Stimulated activated CD8-positive, alpha-beta memory T cell treated with anti-CD3 and anti-CD28 coated beads, Interleukin-15, amount 100 ng/mL, for 1 hour (primary cell): ENCODE measurements at places on chromosomes 12 and 14.

DNA sequence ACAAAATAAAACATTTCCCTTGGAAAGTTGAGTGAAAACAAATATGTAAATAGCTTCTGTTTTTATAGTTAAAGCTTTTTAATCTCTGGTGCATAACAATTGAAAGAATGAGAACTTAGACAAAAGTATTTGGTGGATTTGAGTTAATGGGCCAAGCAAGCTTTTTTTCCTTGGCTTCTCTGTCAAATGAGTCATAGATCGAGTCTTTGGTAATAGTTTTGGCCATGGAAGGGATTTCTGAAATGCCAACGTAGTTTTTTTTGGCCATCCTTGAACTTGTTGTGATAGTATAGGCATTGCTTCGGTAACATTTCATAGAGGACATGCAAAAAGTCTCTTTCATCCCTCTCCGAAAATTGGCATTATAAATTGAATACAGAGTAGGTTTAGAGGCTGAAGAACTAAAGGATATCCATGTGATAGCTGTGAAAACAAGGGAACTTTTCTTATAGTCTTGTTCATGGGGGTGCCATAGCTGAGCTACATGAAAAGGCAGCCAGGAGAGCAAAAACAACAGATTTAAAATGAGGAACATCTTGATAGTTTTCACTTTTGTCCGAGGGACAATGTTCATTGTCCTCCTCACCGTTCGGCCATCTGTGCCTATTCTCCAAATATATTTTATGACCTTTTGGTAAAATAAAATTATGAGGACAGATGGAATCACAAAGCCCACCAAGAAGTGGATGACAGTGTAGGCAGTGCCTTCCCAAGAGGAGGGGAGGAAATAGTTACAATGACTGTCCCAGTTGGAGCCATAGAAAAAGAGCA lies 34.7 kb downstream of the GPR19 start:
- DNase-seq, result no peak

DNA sequence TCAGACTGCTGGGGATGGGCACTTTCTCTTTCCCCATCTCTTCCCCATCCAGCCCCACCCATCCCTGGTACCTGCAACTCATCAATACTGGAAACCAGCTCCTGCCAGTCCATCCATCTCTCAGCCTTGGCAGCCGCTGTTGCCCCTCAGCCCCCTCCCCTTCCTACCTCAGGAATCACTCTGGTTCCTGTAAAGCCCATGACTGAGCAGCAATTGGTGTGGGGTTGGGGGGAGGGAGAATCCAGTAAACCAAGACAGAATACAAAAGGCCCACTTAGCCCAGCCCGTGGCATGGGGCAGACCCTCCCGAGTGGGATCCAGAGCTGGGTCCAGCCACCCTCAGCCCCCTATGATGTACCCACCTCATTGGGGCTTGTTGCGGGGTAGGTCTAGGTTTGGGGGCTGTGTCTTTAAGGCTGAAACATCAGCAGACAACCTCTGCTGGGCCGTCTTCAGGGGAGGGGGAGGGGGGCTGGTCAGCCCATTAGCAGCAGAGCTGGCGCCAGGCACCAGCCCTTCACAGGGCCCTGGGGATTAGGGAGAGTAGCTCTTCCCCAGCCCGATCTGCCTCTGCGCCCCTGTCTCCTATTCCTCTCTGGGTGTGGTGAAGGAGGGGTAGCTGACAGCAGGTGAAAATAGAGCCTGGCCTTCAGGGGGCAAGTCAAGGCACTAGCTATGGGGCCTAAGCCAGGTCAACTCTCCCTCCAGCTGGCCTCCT lies 702 bp upstream of the PRPH start:
- DNase-seq, result no peak

DNA sequence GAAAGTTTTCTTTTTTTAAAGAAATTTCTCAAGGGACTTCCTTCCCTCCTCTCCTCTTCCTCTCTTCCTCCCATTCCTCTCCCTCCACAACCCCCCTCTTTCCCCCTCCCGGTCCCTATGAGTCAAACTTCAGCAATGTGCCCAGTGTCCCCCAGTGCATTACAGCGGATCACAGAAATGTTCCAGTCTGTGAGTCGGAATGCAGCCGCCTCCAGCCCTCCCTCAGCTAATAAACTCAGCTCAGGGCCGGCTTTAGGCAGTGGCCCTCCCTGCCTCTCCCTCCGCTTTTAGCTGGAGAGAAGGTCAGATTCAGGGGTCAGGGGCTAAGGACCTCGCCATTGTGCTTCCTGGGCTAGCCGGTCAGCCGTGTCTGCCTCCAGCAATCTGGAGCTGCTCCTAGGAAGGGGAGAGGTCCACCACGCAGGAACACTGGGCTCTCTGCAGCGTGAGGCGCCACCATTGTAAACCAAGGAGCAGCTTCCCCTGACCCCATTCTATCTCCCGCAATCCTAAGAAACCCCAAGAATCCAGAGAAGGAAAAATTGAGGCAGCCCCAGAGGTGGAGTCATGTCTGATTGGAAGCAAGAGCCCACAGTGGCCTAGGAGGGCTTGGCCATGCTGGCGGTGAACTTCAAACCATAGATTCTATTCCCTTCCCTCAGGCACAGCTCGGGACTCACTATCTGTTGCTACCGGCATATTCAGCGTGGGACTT lies 1.1 kb upstream of the HDAC7 start:
- no peak for DNase-seq

DNA sequence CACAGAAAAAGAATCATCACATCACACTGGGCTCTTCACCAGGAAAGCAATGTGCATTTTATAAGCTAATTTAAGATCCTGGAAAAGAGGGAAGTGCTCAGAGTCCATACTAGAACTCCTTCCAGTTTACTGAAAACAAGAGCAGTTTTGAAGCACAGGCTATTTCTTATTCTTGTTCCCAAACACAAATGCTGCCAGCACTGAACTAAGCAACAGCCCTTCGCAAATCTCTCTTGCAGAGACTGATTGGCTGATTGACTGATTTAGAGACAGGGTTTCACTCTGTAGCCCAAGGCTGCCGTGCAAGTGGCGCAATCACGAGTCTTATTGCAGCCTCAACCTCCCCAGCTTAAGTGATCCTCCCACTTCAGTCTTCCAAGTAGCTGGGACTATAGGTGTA lies 44.8 kb downstream of the BCL2L14 start:
- no peak for DNase-seq

DNA sequence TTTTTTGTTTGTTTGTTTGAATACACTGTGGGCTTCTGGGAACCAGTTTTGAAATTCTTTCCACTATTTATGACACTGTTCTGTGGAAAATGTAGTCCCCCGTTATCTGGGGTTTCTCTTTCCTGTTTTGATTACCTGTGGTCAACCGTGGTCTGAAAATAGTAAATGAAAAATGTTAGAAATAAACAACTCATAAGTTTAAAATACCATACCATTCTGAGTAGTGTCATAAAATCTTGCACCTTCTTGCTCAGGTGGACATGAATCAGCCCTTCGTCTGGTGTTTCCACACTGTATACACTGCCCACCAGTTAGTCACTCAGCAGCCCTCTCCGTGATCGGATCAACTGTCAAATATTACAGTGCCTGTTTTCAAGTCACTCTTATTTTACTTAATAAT lies 5.1 kb upstream of the PAPOLA start:
- no peak for DNase-seq

GRCh38 chr14:100989924-100990323 lies 86.4 kb upstream of the RTL1 start:
- DNase-seq, result no peak

DNA sequence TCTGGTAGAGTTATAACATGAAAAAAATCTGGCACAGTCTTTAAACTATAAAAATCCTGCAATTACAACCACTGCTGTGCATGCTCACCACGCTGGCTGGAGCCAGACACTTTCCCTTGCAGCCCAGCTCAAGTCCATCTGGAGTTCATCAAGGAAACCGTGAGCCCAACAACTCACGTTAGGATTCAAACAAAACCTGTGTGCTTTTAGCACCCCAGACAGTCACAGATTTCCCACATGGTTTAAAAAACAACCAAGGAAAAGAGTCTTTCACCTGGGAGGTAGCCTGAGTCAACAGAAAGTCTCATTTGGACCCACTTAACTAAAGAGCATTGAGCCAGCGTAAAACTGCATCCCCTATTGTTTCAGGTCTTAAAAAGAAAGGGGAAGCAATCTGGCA lies 4.7 kb downstream of the LRIG3 start:
- no peak for DNase-seq

DNA sequence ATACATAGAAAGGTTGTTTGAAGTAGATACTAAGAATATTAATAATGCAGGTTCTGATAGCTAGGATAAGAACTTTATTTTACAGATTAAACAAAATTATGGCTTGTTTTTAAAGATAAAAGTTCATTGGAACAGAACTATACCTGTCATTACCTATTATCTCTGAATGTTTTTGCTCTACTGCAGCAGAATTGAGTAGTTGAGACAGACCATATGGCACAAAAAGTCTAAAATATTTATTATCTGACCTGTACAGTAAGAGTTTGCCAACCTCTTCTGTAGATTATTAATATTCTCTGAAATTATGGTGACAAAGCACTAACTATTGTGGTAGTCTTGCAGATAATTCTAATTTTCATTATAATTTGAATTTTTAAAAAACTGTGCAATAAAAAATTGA lies 829.1 kb upstream of the MGAT4C start:
- no peak for DNase-seq

DNA sequence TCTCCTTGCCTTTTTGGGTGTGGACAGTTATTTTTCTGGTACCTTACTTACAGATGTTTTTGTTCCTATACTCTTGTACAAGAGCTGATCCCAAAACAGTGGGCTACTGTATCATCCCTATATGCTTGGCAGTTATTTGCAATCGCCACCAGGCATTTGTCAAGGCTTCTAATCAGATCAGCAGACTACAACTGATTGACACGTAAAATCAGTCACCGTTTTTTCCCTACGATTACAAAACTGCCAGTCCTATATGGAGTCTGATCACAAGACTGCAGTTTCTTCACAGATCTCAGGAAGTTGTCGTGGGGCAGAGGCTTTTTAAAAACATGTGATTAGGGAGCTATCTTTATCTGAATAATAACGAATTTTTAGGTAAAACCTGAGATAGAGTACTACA lies 1.3 kb downstream of the LYSET start:
- DNase-seq, result no peak

DNA sequence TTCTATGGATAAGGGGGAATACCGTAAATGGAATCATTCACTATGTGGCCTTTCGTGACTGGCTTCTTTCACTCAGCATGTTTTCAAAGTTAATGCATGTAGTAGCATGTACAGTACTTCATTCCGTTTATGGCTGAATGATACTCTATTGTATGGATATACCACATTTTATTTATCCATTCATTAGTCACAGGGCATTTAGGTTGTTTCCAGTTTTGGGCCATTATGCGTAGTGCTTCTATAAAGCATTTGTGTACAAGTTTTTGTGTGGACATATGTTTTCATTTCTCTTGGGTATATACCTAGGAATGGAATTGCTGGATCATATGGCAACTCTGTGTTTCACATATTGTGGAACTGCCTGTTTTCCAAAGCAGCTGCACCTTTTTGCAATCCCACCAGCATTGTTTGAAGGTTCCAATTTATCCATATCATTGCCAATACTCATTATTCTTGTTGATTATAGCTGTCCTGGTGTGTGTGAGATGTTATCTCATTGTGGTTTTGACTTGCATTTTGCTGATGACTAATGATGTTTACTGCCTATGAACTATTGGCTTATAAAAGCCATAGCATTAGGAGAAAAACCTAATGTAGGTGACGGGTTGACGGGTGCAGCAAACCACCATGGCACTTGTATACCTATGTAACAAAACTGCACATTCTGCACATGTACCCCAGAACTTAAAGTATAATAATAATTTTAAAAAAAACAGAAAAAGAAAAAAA lies 45.5 kb downstream of the ATF7IP start:
- no peak for DNase-seq

DNA sequence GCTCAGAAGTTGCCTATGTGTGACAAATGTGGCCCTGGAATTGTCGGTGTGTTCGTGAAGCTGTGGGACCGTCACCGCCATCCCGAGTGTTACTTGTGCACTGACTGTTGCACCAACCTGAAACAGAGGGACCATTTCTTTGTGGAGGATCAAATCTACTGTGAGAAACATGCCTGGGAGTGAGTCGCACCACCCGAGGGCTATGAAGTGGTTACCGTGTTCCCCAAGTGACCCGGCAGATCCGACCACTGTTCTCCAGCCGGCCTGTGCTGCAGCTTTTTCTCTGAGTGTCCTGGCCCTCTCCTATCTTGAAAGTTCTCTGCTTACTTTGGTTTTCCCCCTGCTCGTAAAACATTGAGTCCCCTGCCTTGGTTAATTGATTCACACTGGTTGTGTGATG lies 65.3 kb downstream of the VCPKMT start:
- DNase-seq, result no peak

DNA sequence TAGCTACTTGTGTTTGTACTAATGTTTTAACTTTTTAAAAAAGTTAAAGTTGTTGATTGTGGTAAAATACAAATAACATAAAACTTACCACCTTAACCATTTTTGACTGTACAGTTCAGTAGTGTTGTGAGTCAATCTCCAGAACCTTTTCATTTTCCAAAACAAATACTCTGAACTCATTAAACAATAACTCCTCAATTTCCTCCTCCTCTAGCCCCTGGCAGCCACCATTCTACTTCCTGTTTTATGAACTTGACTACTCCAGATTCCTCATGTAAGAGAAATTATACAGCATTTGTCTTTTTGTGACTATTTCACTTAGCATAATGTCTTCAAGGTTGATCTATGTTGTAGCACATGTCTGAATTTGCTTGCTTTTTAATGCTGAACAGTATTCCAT lies 299.1 kb upstream of the AMIGO2 start:
- DNase-seq, result no peak

- DNase-seq, result no peak
Measured at GRCh38 chr12:65938807-65939206, 114.5 kb downstream of the HMGA2 start.

GRCh38 chr12:122999986-123000420 lies 19.5 kb downstream of the ARL6IP4 start:
- no peak for DNase-seq

DNA sequence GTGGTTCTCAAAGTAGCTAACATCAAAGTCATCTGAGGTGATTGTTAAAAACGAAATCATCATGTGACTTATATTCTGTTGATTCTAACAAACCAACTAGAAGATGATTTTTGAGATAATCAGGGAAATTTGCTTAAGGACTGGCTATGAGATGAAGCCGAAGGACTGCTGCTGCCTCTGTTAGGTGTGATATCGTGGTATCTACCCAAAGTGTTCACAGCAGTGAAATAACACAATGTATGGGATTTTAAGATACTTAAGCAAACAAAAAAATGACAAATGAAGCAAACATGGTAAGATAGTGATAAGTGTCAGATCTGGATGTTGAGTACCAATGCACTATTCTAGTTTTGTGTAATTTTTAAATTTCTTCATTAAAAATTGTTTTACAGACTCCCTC lies 59.1 kb downstream of the GXYLT1 start:
- no peak for DNase-seq

GRCh38 chr14:96351986-96352385 lies 11.2 kb downstream of the ATG2B start:
- DNase-seq, result no peak

DNA sequence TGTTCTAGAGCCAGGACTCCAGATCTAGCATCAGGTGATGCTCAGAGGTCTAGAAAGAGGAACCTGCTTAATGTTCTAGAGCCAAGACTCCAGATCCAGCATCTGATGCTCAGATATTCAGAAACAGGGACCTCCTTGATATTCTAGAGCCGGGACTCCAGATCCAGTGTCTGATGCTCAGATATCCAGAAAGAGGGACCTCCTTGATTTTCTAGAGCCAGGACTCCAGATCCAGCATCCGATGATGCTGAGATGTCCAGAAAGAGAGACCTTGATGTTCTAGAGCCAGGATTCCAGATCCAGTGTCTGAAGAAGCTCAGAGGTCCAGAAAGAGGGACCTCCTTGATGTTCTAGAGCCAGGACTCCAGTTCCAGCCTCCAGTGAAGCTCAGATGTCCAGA lies 36.9 kb downstream of the MEG3 start:
- DNase-seq, result no peak

GRCh38 chr12:66240096-66240820 lies 51.2 kb downstream of the IRAK3 start:
- no peak for DNase-seq
